ENCODE measurements at places on chromosomes 16 and 17. TPM values are rescaled to one million over a fixed set of nuclear protein-coding genes. Genes with fewer than 3 reads are reported as not detected.

Gene CFDP1
- total RNA-seq: 58.6 TPM

- no peak for DNase-seq
These were observed 1.1 kb downstream of the DNASE1 start for GRCh38 chr16:3655396-3656159.

DNA sequence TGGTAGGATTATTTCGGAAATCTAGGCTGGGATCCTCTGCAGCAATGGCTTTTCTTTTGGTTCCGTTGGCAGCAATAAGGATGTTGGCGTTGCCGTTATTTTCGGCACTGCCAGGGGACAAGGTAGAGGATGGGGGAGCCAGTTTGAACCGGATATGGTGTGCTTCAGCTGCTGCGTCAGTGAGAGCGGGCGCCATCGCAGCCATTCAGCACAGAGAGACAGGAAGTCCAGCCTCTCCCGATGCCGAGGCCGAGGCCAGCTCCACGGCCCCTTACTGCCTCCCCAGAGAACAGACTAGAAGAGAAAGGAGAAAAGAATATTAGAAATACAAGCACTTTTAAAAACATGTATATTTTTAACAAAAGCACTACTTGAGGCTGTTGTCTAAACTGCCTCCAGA, 21.3 kb downstream of the KANSL1 start:
- DNase-seq: no peak

DNA sequence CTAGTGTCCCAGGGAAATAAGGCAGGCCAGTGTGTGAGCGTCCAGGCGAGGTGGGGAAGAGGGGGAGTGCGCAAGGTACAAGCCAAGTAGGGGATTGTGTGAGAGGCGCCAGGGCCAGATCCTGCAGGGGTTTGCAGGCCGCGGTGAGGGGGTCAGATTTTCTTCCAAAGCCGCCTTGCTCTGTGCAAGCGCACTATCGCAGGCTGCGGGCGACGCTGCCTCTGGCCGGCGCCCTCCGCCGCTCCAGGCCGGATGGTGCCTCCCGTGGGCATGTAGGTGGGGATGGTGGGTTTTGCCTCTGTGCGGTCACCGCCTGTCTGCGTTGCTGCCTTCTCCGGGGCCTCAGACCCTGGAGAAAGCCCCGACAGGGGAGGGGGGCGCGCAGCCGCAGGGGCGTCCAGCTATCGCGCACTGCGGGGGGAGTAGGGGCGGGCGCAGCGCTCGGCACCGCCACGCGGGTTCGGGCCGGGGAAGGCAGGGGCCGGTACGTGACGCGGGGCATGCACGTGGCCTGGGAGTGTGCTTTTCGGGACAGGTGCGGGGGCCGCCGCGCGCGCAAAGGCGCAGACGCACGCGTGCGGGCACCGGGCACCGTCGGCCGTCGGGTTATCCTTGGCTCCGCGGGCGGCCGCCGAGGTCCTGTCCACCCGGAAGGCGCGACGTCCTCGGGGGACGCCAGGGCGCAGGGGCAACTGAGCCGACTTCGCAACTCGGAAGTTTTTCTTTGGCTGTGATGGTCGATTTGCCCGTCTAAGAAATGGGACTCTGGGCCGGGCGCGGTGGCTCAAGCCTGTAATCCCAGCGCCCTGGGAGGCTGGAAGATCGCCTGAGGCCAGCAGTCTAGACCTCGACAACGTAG, 1.1 kb upstream of the HAPSTR1 start:
- DNase-seq: no peak

All from bronchial epithelial cell (primary cell).